ENCODE measurements at places on chromosomes 12 and 14.

DNA sequence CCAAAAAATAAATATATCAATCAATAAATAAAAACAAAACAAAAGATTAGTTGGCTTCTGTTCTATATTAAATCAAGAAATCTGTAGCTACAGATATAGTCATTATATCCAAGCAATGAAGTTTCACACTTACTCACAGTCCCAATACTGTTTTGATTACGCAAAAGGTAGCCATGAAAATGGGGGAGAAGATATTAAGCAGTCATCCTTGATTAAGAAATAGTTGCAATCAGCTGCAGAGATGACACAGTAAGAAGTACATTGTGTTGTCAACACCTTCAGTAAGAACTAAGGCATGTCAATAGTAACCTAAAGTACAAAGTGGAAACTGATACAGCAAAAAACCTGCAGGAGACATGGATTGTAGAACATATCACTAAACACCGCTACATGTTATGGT, 11.0 kb upstream of the RHOJ start:
- no peak overlapping the region for H3K4me3 ChIP-seq
- DNase-seq, result no peak

- no peaks in the 10 kb centered on the region for H3K27me3 ChIP-seq
- peak overlapping the region; percentile 89 for H3K4me3 ChIP-seq
- H3K27ac ChIP-seq, result peak overlapping the region; percentile 96
These were observed 693 bp upstream of the RIMKLB start for GRCh38 chr12:8697120-8697475.

- DNase-seq, result no peak
- H3K4me3 ChIP-seq, result no peak overlapping the region
- peaks cover 14% of the 10 kb centered on the region for H3K4me1 ChIP-seq
- H3K36me3 ChIP-seq, result peaks cover 3% of the 10 kb centered on the region
These were observed 606.5 kb downstream of the GALC start for GRCh38 chr14:87386524-87386923.

DNA sequence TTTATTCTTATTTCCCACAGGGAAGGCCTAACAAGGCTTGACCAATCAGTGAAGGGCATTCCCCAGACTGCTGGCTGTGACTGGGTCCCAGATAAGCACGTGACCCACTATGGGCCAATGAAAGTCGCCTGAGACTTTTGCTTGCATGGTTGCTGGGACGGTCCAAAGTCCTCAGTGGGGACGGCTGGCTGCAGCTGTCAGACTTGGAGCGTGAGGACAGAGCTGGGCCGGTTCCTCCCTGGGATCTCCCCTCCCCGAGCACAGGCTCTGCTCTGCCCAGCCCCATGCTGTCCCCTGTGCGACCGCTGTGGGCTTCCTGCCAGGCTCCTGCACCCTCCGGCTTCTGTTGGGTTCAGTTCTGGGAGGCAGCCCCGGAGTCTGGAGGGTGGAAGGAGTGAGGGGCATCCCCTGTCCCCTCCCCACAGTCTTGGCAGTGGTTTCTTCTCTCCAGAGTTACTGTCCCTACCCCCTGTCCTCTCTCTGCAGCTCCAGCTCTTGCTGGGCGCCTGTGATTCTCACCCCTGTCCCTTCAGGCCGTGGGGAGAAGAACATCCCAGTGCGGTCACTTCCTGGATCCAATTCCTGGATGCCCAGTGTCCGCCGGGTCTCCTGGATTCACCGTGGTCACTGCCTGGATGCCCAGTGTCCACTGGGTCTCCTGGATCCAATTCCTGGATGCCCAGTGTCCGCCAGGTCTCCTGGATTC, 50.1 kb downstream of the GALNT9 start:
- no peaks in the 10 kb centered on the region for H3K4me1 ChIP-seq
- H3K27ac ChIP-seq, result no peak overlapping the region
- no peak overlapping the region for H3K4me3 ChIP-seq
- H3K36me3 ChIP-seq, result no peaks in the 10 kb centered on the region
- H3K27me3 ChIP-seq, result peaks cover 38% of the 10 kb centered on the region

DNA sequence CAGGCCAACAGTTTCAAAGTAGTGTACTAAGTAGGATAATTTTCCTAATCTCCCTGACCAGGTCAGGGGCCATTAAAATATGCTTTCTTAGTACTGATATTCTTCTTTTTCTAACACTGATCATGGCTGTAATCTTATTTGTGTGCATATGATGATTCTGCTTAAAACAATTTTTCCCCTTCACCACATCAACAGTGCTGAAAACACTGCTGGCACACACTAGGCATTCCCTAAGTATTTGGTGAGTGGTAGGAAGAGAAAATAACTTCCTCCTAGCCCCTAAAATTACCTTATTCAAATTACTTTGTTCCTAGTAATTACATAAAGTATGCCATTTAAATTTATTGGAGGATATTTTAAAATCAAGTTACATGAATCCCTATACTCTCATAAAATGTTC, 49.9 kb upstream of the BBS10 start:
- DNase-seq, result no peak
- H3K36me3 ChIP-seq, result peaks cover 16% of the 10 kb centered on the region
- no peak overlapping the region for H3K27ac ChIP-seq
- H3K27me3 ChIP-seq, result no peaks in the 10 kb centered on the region
- peaks cover 16% of the 10 kb centered on the region for H3K4me1 ChIP-seq
- no peak overlapping the region for H3K4me3 ChIP-seq

GRCh38 chr12:5965950-5966383, 20.9 kb upstream of the ANO2 start:
- peaks cover 30% of the 10 kb centered on the region for H3K27me3 ChIP-seq
- H3K27ac ChIP-seq, result no peak overlapping the region
- H3K4me3 ChIP-seq, result no peak overlapping the region
- H3K36me3 ChIP-seq, result no peaks in the 10 kb centered on the region
- peak; percentile 61 for DNase-seq
